ENCODE measurements at places on chromosomes 16 and 17.

GRCh38 chr16:59144841-59145240 is 410.7 kb upstream of the GOT2 start:
- no peak for DNase-seq

DNA sequence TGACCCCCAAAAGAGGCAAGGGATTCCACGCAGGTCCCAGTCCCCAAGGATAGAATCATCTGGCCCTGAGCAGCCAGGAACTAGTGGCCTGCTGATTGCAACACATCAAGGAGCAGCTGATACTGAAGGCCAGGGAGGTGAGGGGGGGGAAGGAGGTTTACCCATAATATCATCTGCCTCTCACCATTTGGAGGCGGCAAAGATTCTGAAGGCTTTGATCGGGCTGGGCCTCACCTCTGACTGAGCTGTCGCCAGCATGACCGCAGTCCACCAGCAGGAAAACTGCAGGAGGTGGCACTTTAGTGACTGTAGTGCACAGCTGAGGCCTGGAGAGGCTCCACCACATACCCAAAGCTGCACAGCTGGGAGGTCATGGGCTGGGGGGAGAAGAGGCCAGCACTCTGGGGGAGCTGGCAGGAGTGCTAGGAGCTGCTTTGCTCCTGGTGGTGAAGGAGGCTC is 20.5 kb upstream of the ITGA3 start:
- no peak for DNase-seq

GRCh38 chr16:12502676-12503075 is 301.0 kb downstream of the CPPED1 start:
- no peak for DNase-seq

DNA sequence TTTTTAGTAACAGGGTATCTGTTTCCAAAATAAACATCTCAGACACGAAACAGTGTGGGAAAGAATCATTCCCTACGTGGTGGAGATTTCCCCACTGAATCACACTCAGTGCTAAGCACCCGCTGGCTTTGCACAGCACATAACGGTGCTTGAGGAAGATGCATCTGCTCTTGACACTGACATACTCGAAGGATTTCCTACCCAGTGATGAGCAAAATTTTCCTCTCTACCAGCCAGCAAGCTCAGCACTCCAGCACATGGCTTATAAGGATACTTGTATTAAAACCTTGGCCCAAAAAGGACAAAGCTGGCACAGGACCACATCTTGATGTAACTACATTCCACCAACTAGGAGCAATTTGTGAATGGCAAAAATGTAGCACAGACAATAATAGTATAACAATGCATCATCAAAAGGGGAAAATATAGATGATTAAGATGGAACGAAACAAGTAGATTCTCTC is 59.0 kb downstream of the ANKFY1 start:
- no peak for DNase-seq

- DNase-seq, result no peak
These were observed 25.7 kb downstream of the GSE1 start for GRCh38 chr16:85638695-85639409.

DNA sequence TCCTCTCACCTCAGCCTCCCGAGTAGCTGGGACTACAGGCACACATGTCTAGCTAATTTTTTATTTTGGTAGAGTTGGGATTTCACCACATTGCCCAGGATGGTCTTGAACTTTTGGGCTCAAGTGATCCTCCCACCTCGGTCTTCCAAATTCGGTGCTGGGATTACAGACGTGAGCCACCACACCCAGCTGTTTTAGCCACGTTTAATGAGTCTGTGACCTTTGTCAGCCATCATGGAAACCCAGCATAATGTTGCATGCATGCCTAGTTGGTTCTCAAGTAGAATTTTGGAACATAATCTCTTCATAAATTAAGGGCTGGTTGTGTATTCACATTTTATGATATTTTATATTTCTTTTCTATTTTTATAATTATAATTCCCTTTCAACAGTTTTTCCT is 42.0 kb downstream of the GOSR1 start:
- no peak for DNase-seq

- DNase-seq, result no peak
These were observed 4.7 kb upstream of the IGF2BP1 start for GRCh38 chr17:48992444-48992843.

DNA sequence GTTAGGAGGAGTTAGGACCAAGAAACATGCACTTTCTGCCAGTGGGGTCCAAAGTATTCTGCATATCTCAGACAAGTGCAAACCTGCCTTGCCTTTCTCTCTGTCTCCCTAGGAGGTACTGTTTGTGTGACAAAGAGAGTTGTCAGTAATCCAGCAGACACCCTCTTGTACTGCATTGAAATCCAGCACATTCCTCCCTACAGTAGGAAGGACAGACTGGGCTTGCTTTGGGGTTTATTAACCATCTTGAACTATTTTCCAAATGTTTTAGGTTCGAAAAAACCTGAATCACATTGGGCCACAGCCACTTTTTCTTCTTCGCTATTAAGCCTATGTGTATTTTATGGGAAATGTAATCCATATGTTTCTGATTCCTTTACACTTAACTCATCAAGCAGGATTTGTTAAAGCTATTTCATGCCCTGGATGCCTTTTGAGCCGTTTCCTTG is 204.2 kb upstream of the KCNJ16 start:
- DNase-seq, result no peak

- no peak for DNase-seq
These were observed 2.3 kb downstream of the ARSG start for GRCh38 chr17:68293490-68294195.

GRCh38 chr16:88760424-88761142 is 24.4 kb downstream of the PIEZO1 start:
- peak; percentile 35 for DNase-seq

- no peak for DNase-seq
These were observed 39.3 kb upstream of the TOB1 start for GRCh38 chr17:50905460-50905803.

- DNase-seq, result no peak
These were observed 6.9 kb downstream of the TSC2 start for GRCh38 chr16:2054543-2055245.

GRCh38 chr17:35775583-35775982 is 14.9 kb downstream of the C17orf50 start:
- DNase-seq, result no peak

GRCh38 chr17:41583137-41584127 is 3.3 kb downstream of the KRT14 start:
- no peak for DNase-seq

DNA sequence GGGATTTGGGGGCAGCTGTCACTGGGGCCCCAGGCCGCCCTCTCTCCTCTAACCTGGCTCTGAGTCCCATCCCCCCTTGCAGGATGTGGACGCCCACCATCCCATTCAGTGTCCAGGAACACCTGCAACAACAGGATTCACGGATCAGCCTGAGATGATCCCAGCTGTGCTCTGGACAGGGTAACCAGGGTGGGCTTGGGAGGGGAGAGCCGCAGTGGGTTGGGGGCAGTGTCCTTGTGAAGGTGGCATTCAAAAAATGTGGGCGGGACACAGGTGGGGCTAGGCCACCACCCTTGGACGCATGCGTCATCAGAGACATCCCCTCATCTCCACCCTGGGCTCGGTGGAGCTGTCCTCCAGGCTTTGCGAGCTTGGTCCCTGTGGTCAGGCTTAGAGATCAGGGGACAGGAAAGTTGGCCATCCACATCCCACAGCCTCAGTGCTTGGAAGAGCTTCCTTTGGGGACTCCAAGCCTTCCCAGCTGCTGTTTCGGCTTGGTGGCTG is 19.1 kb downstream of the DEXI start:
- no peak for DNase-seq

GRCh38 chr16:18800293-18800692 is 1.1 kb downstream of the ARL6IP1 start:
- DNase-seq, result no peak

- DNase-seq, result no peak
These were observed 100.0 kb upstream of the ZNF469 start for GRCh38 chr16:88282564-88283395.

DNA sequence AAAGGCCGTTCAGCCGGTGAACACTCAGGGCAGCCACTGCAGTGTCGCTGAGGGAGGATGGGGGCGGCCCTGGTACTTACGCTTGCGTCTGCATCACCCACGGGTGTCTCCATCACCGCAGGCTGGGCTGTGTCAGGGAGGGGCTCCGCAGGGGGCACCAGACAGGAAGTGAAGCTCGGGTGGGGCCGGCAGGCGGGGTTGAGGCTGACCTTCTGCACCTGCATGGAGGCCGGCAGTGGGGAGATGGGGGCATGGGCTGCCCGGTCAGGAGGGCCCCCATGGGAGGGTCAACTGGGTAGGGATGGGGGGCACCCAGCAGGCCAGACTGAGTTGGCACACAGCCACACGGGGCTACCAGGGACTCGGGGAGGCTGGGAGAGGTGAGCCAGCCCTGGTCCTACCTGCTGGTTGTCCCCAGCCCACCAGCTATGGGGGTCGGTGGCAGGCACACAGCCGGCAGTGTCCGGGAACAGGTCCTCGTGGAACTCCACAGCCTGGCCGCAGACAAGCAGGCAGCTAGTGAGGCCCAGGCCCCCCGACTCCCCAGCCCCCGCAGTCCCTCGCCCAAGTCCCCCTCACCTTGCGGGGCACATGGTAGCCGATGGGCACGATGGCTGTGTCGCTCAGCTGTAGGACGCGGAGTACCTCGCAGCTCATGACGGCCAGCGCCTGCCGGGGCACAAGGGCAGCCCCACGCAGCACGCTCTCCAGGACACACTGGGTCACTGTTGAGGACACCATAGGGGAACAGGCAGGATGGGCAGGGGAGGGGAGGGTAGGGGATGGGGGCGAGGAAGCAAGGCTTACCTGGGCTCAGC is 7.2 kb upstream of the VASN start:
- no peak for DNase-seq

GRCh38 chr16:50909831-50910735 is 168.2 kb downstream of the CYLD start:
- no peak for DNase-seq

GRCh38 chr16:12501707-12502457 is 301.8 kb downstream of the CPPED1 start:
- DNase-seq, result no peak

GRCh38 chr17:14203388-14203787 is 33.3 kb downstream of the CDRT15 start:
- no peak for DNase-seq

DNA sequence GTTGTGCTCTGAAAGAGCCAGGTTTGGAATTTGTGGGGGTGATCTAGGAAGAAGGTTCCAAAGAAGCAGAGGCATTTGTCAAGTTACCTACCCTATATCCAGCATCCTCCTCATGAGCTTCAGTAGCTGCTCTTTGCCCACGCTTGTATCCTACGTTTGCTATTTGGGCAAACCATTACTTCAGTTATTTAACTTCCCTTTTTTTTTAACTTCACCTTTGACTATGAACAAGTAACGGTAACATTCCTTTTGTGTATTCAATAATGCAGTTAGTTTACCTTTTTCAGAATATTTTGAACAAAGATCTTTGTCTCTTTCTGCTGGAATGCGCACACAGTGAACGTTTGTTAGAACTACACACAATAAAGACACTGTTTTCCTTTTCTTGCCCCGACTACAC is 41.5 kb downstream of the CYB5B start:
- no peak for DNase-seq

DNA sequence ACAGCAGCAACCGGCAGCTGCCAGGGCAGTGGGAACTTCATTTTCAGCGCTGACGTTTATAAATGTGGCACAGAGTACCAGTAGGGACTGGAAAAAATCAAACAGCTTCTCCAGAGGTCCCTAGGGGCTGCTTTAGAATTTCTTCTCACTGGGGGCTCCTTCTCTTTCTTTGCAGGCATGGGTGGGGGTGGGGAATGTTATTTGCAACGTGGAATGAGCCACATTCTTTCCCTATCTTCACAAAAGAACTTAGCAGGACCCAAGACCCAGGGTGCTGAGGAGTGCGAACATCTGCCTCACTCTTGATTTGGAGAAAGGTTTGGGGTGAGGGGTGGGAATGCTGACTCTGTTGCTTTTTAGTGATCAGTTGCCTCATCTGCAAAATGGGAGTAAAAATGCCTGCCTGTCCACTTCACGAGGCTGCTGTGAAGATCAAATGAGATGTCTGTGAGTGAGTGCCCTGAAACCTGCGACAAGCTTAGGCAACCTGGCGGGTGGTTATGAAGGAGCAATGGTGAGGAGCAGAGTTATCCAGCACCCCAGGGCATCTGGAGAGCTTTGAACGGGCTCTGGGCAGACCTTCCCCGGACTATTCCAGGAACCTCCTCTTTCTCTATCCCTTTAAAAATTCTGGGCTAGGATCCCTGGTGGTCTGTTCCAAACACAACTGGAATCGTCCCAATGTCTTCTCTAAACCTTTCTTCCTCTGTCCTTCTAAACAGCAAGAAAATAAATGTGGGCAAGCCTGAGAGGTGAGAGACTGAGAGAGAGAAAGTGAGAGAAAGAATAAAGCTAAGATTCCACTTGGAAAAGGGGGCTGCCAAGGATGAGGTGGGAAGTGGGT is 10.7 kb upstream of the PIPOX start:
- DNase-seq, result no peak

GRCh38 chr16:28186752-28187151 is 25.0 kb downstream of the XPO6 start:
- no peak for DNase-seq

DNA sequence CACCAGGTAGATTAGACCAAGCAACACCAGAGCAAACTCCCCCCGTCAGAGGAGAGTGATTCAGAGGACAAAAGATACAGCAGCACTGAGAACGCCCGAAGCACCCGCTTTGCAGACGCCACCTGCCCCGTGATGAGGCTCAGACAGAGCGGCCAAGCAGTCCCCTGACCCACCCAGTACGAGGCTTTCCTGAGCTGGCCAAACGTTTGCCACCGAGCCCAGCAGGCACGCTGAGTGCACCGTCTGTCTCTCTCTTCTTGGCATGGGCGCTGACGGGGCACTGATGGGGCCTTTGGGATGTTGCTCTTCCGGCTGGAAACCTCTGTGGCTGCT is 19.4 kb upstream of the WDR45B start:
- no peak for DNase-seq

GRCh38 chr17:48542114-48542656 is 2.7 kb downstream of the HOXB2 start:
- no peak for DNase-seq

- no peak for DNase-seq
These were observed 3.9 kb downstream of the HNF1B start for GRCh38 chr17:37740915-37741314.
